ENCODE measurements at places on chromosomes 16 and 17.

DNA sequence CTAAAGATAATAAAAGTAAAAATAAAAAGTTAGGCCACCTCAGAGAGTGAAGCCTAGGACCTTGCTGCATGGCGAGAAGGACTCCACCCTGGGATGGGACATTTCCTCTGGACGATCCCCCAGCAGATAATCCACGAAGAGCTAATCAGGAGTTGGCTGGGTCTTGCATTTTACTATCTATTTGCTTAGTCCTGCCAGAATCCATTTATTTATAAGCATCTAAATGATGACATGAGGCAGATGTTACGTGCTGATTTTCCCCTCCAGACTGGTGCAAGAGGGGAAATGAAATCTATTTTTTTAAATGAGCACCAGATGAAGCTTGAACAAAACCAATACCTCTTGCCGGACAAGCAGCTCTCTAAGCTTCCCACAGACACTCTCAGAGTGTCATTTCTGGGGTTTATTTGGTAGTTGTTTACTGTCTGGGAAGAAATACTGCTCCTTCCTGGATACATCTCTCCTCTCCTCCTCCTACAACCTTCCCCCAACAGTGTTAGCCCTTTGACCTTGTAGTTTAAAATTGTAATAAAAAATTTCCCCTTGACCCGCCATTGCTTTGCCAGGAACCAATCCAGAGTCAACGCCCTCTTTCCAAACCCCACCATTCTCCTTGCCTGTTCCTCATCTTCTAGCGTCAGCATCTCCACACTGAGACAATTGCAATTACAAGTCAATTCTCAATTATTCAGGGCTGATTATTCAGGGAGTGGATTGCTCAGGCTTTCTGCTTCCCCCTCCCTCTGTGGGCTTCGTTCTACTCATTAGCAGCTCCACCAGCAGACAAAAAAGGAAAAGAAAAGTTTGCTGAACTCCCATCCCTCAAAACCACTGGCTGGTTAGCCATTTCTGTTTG lies 63.0 kb downstream of the GSG1L start:
- DNase-seq: no peak

- DNase-seq: no peak
Observed at GRCh38 chr16:55642611-55643010, 13.2 kb upstream of the SLC6A2 start.

DNA sequence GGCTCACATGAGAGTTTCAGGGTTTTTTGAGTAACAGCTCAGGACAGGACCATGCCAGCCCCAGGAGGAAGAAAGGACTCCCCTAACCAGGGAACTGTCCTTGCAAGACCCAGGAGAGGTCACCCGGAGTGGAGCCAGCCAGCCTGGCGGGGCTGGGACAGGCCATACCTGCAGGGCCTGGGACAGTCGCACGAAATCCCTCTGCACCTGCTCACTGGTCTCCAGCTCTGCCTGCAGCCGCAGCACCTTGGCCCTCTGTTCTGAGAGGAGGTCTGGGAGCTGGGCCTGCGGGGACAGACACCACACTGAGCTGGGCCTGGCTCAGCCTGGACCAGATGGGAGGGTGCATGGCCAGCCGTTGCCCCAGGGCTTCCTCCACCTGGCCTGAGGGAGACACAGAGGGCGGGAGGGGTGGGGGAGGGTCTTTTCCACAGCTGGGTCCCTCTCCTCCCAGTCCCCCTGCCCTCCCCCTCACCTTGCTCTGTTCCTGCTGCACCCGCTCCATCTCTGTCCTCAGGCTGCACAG lies 19.7 kb downstream of the RABEP2 start:
- DNase-seq: no peak

DNA sequence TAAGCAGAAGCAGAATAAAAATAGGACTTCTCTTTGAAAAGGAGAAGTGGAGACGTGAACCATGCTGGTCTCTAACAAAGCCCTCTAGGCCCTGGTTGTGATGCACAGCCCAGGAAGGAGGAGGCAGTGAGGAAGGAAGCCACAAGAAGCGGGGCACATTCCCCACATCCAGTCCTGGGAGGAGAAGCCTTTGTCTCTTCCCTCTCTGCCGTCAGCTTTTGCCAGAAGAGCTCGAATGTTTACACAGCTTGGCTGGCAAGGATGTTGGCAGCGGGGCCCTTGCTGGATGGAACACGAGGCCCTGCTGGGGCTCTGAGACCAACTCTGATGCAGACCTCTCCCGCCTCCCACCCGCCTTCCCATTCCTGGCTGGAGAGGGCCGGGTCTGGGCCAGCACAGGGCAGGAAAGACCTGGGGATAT lies 91.3 kb downstream of the MAF start:
- no peak for DNase-seq

GRCh38 chr17:31825961-31826691 lies 32.9 kb downstream of the COPRS start:
- no peak for DNase-seq

- no peak for DNase-seq
Observed at GRCh38 chr17:33816036-33816435, 439.0 kb upstream of the CCL2 start.

DNA sequence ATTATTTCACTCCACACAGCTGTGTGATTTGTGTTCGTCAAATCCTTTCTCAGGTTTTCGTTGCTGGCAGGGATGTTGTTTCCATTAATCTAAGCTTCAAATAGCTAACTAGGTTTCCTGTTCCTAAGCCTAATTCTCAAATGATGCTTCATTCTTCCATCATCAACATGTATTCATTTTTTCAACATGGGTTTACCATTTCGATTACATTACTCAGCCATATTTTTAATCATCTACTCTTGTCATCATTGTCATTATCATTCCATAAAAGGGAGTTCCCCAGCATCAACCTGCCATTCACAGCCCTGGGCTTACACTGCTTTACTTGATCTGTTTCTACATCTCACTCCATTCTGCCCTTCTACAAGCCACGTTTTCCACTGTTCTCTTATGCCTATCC lies 33.3 kb upstream of the ANKFN1 start:
- DNase-seq: no peak

GRCh38 chr16:8489580-8489979 lies 100.7 kb downstream of the TMEM114 start:
- no peak for DNase-seq

GRCh38 chr16:78749745-78750268 lies 650.4 kb downstream of the WWOX start:
- no peak for DNase-seq

- DNase-seq: no peak
Observed at GRCh38 chr16:21163576-21163975, 5.1 kb downstream of the LDAF1 start.

GRCh38 chr17:38658741-38659345 lies 15.9 kb downstream of the EPOP start:
- DNase-seq: no peak

DNA sequence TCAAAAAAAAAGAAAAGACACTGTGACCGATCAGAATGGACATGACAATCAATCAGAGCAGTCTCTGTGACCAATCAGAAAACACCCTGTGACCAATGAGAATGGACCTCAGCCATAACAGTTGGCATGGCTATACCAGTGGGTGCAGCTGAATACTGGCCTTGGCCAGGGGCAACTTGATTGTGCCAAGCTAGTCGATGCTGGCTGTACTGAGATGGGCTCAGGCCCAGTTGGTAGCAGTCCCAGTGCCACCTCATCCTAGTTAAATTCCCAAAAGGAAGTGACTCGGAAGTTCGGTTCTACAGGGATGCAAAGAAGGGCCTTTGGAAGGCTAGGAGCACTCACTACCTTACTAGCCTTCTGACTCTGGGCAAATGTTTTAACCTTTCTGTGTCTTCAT lies 37.2 kb upstream of the BCO1 start:
- DNase-seq: no peak

DNA sequence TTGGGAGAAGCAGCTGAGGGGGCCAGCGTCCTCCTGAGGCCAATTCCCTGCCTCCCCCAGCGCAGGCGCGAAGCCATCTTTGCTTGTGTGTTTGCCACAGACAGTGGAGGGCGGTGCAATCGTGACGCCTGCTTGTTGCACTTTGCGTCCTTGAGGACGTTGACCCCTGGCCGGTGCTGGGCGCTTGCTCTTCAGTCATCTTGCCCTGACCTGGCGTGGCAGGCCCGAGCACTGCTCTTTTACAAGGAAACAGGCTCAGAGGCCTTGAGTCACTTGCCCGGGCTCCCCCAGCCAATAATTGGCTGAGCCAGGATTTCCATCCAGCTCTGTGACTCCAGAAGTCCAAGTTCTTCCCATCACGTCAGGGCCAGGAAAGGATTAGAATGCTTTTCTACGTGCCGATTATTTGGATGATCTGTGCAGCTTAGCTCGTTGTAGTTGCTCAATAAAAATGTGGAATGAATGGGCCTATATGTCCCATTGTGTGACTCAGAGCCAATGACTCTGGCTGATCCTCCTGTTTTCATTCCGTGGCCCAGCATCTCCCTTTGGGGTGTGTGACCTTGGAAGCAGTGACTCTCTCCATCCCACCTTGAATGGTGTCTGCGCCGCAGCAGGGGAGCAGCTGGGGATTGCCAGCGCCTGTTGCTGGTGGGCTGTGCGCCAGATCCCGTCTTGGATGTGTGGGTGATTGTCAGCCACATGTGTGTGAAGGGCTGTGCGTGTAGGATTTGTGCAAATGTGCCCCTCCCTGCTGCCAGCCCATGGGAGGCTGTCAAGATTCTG lies 214.1 kb downstream of the SEC14L1 start:
- DNase-seq: no peak

DNA sequence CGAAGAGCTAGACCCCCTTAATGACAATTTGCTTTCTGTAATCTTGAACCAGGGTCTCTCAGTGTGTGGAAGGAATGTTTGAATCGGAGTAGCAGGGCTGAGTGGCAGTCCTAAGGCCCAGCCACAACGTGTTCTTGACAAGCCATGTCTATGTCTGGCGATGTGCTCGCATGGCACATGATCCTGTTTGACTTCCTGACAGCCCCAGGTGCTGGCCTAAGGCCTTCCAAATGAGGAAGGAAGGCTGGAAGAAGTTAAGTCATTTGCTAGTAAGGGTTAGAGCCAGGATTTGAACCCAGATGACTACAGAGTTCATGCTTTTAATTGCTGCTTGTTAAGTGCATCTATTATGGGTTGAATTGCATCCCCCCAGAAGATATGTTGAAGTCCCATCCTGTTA lies 486.7 kb downstream of the MAF start:
- DNase-seq: no peak

DNA sequence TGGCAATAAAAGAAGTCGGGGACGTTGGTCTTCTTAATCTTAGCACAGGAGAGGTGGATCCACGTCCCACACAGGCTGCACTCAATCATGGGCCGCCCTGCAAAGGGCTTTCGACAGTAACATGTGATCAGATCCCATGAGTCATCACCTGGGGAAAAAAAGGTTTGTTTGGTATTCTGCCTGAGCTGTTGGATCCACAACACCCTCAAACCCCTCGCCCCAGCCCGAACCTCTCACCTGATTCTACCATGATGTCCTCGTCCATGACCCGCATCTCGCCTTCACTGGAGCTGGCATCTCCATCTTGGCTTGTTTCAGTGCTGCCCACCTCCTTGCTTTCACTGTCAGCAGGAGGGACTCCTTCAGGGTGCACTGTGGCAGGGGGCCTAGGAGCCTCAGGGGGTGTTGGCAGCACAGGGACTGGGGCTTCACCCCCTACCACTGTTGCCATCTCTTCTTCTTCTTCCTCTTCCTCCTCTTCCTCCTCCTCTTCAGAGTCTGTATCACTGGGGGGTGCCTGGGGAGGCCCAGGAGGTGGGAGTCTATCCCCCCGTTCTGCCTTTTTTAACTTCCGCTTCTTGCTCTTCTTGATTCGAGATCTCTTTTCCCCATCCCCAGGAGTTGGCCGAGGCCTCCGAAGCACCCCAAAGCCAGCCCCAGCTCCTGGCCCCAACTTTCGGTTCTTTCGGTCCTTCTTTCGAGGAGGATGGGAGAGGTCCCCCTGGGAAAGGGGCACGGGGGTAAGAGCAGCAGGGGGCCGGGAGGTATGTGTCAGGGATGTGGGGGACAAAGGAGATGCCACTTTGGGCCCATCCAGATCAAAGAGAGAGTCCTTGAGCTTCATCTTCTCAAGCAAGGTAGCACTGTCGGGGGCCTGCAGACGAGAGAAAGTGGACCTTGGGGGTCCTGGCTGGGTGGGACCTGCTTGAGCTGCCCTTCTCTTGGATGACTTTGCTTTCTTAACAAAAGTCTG lies 1.7 kb upstream of the DVL2 start:
- DNase-seq: no peak

- no peak for DNase-seq
Observed at GRCh38 chr17:72635034-72635635, 457.4 kb downstream of the SLC39A11 start.

DNA sequence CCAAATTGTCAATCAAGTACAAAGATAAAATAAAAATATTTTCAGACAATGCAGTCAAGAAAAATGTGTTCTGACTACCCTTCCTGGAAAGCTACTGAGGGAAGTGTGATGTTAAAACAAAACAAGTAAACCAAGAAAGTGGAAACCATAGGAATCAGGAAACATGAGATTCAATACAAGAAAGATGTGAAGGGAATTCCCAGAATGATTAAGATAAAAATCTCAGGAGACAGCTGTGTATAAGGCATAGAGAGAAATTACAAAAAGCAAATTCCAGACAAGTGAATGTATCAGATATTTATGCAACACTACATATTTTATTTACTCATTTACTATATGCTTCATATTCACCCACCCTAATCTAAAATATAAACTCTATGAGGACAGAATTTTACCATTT lies 32.2 kb downstream of the TRIM37 start:
- peak; percentile 10 for DNase-seq

DNA sequence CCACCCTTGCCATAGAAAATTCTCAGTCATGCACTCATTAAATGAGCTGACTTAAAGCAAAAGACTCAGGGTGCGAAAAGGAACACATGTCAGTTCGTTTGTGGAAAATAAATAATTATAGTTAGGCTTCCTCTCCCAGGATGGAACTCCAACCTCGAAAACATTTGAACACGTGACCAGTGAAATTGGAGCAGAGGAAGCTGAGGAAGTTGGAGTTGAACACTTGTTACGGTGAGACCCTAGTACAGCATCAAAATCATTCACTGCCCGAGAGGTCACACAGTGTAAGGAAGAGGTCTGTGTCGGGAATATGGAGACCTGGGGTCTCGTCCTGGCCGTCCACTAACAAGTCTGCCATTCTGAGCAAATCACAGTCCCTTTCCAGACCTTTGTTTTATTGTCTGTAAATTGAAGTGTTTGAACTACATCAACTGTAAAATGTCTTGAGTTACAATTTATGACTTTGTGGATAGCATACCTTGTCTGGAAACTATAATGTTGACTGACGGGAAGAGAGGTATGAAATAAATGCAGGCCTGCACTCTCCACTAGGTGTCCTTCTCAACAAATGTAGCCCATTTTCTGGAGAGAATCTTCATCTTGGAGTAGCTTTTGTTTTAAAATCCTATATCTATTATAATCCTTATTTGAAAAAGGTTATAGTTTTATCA lies 7.7 kb downstream of the PSMD7 start:
- no peak for DNase-seq

DNA sequence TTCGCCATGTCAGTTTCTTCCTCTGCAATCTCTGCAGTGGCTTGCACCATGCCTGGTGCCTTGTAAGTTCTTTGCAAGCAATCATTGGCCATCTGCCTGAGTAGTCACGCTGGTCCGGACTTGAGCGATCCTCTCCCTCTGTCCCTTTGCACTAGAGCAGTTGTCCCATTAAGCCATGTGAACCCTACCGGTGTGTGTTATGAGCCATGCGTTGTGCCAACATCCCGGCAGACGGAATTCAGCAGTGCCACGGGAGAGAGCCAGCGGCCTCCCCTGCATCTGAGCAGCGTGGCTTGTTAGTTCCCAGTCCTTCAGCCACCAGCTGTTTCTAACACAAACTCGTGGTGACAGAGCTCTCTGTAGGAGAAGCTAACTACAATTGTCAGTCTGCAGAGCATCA lies 275.1 kb upstream of the HSBP1 start:
- DNase-seq: no peak

GRCh38 chr17:64223283-64223682 lies 39.8 kb downstream of the TEX2 start:
- DNase-seq: no peak

GRCh38 chr17:795276-795675 lies 13.1 kb downstream of the MRM3 start:
- no peak for DNase-seq

All from epithelial cell of prostate (primary cell).